H7 (cell line): ENCODE measurements at places on chromosomes 11 and 22. TPM values are rescaled to one million over a fixed set of nuclear protein-coding genes. Genes with fewer than 3 reads are reported as not detected.

WT1 gene
- 0.10 TPM in 1 of 2 replicates, not detected in the other for total RNA-seq

NFAM1 gene
- total RNA-seq, result 0.48 and 0.69 TPM in 2 replicates

DNA sequence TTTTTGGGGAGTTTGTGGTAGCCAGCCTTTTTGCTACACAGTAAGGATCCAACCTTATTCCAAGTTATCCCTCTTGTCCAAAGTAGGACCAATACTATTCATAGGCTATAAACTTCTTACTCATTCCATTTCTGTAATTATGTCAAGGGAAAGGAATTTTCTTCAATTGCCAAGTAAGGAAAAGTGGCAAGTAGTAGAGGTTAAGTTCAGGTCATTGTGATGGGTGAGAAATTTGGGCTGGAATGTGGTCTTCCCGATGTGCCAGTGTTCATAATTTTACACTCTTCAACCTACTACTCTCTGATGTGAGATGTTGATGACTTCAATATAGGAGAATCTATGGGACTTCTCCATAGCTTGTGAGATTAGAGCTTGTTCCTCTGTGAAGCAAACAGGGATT lies 648.8 kb downstream of the METTL15 start:
- DNase-seq, result no peak

GRCh38 chr11:83477772-83478171 lies 191.6 kb upstream of the CCDC90B start:
- DNase-seq, result no peak

DNA sequence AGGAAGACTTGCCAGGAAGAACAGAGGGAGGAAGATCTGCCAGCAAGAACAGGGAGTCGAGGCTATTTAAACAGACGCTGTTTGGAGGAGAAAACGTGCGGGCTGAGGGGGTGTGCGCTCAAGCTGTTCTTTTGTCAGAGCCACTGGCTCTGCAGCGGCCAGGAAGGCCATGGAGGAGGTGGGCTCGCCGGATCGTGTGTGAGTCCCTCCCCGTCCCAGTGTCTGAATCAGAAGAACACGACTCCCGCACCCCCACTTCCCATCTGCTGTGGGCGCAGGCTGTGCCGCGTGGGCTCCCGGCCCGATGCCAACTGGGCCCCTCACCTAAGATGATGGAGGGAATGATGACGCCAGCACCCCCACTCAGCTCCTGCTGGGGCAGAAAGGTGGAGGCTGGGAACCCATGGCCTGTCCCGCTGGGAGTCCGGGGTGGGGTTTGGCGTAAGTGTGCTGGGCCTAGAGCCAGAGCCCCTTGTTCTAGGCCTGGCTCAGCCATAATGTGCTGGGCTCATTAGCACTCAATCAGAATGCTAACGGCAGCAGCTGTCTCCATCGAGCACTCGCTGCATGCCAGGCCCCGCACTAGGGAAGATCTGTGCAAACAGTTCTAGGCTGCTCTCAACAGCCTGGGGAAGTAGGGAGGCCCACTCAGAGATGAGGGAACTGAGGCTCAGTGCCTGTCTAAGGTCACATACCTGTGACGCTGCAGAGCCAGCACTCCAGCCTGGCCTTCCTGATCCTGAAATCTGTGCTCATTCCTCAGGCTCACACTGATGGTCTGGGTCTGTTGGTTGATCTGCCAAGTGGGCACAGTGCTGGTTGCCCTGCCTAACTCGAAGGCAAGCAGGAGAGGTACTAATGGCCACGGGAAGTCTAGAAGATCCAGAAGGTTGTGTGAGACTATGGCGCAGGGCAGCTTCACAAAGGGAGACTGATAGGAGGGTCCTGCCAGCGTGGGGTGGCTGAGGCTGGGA lies 11.5 kb downstream of the NPTXR start:
- no peak for DNase-seq
